NCI-H1105 treated with DMSO at 0.1 percent for 48 hours (cell line): ENCODE measurements at places on chromosomes 6 and 20.
A peak's percentile ranks its signal among the peaks of the same experiment; 100 is the strongest.

- DNase-seq, result no peak
Observed at GRCh38 chr6:149343501-149343900, 26.0 kb downstream of the TAB2 start.

GRCh38 chr20:38392356-38392755 is 42.8 kb downstream of the SNHG17 start:
- DNase-seq, result no peak

- DNase-seq, result no peak
Observed at GRCh38 chr6:148965287-148965686, 218.5 kb downstream of the UST start.

DNA sequence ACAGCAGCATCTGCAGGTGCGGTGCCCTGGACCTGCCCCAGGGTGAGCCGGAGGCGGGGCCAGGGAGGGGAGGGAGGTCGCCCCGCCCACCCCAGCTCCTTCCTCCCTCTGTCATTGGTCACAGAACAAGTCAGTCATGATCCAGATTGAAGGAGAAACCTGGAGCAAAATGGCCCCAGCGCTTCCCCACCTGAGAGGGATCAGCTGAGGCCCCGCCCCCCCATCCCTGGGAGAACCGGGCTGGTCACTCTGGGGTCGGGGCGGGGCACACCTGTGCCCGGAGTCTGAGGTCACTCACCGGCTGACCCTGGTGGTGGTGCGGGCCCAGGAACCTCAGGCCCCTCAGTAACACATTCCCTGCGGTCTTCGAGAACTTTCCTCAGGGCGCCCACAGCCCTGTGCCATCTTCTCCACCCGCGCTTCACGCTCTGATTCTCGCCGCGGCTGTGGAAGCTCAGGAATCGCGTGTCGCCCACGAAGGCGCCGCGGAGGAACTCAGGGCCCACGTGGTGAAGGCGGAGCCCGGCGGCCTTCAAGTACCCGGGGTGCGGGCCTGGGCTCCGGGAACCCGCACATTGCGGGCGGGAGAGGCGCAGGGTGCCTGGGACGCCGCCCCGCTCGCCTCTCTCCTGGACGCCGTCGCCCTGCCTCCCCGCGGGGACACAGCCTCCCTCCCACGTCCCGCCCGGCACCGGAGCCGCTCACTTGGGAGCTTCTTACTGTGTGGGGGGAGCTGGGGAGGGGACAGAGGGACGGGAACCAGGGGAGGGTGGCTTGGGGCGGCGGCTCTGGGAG is 36.4 kb upstream of the HLA-C start:
- DNase-seq, result no peak

DNA sequence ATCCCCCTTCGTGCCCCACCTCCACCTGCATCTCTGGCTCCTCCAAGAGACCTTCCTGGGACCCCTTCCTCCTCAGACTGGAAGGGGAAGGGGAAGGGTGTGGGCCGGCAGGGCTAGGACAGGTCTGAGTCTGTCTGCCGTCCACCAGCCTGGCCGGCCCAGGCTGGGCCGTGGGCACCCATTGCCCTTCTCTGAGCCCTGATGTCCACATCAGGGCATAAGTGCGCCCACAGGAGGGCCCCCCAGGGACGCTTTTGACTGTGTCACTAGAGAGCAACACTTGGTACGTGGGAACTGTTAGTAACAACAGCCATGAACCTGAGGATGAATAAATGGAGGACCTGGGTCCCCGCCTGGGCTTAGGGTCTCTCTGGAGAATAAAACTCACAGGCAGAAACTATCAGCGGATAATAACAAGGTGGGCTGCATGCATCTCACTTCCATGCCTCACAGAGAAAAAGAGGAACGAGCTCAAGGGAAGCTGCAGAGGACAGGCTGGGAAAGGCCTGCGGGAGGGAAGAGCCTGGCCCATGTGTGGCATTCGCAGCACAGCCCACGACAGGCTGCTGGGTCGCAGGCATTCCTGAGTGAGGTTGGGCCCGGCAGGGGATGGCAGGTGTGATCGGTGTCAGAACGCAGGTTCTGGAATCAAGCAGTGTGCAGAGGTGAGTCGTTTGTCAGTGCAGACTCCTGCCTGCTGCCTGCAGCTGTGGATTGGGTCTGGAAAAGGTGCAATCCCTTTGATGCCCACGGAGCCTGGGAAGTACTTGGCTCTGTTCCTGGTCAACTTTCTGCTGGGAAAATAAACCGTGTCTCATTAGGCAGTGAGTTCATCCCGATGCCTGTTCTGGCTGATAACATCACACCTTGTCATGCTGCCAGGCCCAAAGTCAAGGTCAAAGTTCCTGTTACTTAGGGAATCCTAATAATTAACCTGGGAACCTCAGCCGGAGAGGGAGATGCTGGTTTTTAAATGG is 60.9 kb downstream of the BCAS4 start:
- DNase-seq, result peak; percentile 37

- no peak for DNase-seq
Observed at GRCh38 chr6:19279273-19279684, 557.9 kb upstream of the ID4 start.

GRCh38 chr20:25011831-25012241 is 19.3 kb upstream of the APMAP start:
- DNase-seq, result no peak

DNA sequence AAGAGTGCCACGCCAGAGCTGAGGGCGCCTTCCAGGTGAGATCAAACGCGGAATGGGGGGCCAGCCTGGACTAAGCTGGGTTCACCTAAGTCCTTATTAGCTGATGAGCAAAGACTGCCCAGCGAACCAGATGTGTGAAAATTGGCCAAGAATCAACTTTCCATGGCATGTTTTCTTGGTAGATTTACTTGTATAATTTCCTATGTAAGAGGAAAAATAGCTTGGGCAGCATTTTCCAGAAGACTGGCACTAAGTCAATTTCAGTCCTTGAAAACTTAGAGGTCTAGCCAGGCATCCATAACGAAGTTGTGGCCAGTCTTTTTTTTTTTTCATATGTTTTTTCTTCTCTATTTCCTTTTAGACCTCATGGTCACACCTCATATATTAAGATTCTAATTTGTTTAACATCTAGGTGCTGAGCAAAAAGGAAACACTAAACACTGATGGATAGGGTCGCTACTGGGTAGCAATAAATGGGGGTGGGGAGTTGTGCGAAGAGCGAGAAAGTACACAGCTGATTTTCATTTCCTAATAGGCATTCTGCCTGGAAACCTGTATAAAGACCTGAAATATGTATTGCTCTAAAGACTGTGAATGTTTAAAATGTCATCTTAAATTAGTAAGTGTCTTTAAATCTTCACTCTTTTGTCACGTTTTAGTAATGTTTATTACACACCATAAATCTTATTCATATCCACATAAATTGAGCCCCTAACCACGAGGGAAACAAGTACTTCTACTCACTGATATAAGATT is 188.8 kb downstream of the CD83 start:
- DNase-seq, result no peak
